ENCODE measurements at places on chromosomes 7 and 10.

- no peak for DNase-seq
Observed at GRCh38 chr10:13086056-13086455, 13.9 kb upstream of the OPTN start.

DNA sequence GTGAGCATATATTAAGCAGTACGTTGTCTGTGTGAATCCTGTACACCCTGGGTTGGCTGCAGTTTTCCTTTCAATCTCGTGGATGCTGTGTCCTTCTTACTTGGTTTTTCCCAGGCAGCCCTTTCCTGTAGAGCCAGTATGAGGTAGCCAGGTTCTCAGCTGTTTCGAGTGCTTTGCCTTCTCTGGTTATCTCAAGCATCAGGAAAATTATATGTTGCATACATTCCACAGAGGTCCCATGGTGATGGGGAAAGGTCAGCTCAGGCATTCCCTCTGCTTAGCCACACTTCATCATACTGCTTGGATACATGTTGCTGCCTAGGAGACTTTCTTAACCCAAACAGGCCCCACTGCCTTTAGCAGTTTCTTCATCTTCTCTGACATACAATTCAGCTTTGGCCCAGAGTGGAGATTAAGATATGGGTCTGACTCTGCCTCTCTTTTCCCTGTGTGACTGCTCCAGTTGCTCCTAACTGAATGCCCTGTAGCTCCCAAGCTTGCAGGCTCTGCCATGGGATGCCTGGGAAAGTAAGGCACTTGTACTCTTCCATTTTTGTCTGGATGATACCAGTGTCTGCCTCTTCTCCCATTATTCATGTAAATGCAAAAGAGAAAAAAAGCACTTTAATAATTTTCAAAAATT lies 11.3 kb downstream of the GNAI1 start:
- DNase-seq: no peak

GRCh38 chr10:13503745-13504463 lies 24.9 kb downstream of the BEND7 start:
- DNase-seq: no peak

GRCh38 chr10:131749767-131750142 lies 151.1 kb upstream of the PPP2R2D start:
- DNase-seq: no peak

DNA sequence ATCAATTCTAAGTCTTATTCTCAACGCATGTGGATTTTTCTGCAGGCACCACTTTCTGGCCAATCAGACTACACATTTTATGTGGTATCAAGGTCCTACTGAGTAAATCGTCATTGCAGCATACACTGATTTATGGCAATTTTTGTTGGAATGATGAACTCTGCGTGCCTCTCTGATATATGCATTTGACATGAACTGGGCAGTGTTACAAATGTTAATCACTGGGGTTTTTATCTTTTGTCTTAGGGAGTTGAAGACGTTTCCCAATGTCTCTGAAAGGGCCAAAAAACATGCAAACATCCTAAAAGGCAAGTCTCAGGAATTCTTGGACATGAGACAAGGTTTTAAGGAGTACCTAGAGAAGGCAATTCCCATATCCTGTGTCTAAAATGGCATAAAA lies 809.5 kb upstream of the CELF2 start:
- no peak for DNase-seq

- DNase-seq: no peak
Observed at GRCh38 chr10:75640803-75641202, 209.4 kb downstream of the LRMDA start.

DNA sequence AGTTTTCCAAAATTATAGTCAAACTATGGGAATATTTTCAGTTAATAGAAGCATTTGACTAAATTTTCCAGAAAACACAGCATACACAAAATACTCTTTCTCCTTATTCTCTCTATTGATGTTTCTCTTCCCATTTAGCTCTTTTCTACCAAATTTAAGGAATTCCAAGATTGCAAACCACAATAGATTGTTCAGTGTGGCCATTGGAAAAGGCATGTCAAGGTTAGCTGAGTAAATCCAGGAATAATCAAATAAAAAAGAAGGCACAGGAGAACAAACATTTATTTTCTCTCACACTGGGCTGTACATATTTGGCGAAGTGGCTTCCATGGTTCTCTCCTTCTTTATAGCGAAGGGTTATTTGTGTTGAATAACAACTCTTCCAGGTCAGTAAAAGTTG lies 117.3 kb downstream of the THSD7A start:
- no peak for DNase-seq

DNA sequence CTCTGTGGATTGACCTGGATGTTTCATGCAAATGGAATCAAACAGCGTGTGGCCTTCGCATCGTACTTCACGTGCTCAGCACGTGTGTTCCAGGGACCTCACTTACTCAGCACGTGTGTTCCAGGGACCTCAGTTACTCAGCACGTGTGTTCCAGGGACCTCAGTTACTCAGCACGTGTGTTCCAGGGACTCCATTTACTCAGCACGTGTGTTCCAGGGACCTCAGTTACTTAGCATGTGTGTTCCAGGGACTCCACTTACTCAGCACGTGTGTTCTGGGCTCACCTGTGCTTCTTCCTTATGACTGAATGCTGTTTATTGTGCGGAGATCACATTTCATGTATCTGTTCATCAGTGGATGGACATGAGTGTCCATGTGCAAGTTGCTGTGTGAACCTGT lies 22.0 kb downstream of the INPP5A start:
- no peak for DNase-seq

- DNase-seq: no peak
Observed at GRCh38 chr10:48550977-48551376, 53.9 kb downstream of the ARHGAP22 start.

DNA sequence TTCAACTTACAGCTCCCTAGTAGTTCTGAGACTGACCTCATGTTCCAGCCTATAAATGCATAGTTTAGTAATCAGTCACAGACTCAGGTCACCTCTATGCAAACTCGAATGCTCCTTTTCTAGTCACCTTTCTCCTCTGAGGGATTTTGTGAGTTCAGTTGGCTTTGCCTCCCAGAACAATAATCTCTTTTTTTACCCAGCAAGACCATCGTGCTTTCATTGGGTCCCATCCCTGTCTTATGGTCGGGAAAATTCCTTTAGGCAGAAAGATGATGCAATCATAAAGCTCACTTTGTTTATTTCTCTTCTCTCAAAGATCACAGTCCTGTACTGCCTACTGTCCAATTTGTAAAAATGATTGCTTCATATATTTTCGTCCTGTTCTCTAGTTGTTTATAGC lies 38.4 kb downstream of the TWIST1 start:
- DNase-seq: no peak

DNA sequence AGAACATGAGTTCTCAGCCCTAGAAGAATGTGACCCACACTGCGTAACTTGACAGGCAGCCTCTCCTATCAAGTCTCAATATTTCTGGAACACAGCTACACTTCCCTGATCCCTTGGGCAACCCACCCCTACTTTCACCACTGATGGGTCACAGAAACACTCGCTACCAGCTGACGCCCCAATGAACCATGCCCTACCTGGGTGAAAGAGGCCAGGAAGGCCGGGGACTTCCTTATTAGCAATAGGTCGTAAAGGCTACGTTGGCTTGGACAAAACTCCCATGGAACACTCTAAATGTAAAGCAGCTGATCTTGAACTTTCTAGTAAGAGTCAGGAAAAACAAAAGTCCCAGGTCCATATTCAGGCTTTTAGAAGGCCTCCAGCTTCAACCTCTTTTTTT lies 202.3 kb upstream of the KCTD7 start:
- no peak for DNase-seq

DNA sequence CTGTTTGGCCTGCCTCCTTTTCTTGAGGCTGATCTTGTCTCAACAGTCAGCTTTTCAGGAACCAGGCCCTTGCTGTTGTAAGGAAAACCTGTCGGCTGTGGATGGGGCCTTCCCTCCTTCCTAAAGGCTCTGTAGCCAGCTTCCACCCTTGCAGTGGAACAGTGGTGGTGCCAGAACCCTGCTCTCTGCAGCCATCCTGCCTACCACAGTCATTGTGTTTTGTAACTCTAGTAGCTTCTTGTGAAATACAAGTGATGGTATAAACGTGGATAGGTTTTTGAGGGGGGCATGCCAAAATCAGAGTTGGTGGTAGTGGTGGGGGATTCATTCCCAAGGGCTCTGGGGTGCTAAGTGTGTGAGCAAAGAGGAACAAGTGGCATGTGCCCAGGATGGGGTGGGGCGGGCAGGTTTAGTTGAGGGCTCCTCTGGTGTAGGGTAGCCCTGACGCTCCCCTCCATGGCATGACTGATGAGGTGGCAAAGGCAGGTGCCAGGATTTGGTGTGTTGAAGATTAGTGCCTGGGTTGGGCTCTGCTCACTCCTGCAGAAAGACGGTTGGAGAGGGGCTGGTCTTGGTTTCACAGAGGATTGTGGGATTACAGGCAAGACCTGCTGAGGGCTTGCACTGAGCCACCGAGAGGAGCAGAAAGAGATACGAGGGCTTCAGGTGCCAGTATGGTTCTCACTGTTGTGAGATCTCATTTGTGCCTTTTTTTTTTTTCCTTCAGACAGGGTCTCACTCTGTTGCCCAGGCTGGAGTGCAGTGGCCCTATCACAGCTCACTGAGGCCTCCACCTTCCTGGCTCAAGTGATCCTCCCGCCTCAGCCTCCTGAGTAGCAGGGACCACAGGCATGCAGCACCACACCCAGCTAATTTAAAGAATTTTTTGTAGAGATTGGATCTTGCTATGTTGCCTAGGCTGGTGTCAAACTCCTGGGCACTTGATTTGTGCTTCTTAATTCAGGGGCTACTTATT lies 7.4 kb downstream of the TSPAN14 start:
- no peak for DNase-seq

DNA sequence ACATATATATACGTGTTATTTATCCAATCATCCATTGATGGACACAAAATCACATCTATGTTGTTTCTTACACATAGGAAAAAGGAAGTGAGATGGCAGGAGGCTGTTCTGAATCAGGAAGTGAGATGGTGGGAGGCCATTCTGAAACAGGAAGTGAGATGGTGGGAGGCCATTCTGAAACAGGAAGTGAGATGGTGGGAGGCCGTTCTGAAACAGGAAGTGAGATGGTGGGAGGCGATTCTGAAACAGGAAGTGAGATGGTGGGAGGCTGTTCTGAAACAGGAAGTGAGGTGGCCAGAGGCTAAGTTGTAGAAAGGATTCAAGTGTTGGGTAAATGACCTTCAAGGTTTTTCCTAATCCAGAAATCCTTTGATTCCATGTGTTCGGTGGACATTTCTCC lies 921.5 kb downstream of the TYW1 start:
- no peak for DNase-seq

- DNase-seq: no peak
Observed at GRCh38 chr10:21280971-21281572, 244.4 kb downstream of the SKIDA1 start.

GRCh38 chr7:78967046-78967445 lies 486.4 kb downstream of the MAGI2 start:
- no peak for DNase-seq

DNA sequence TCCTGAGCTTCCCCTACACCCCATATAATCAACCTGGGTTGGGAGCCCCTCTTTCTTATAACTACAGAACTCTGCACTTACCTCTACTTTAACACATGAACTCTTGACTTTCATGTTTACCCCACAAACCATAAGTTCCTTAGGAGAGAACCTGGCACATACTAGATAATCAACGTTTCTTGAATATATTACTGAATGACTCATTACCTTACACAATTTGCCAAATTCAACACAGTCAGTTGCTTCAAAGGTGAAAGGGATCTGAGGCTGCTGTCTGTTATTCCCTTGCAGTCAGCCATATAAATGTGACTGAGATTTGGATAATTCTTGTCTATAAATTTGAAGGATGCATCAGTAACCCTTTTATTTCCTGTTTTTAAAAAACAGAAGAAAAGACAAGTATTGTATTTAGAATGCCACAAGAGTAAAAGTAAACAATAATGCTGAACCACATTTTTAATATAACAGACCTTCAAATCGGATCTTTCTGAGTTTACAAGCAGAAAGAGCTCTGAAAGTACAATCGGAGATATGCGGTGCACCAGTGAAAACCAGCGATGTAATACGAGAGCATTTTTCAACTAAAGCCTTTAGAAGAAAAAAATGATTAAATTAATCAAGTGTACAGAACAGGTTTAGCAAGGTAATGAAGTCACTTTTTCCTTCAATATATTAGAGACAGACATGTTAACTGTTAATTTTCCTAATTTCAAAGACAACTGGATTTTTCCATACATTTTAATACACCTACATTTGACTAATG lies 29.5 kb upstream of the LRRC17 start:
- no peak for DNase-seq

DNA sequence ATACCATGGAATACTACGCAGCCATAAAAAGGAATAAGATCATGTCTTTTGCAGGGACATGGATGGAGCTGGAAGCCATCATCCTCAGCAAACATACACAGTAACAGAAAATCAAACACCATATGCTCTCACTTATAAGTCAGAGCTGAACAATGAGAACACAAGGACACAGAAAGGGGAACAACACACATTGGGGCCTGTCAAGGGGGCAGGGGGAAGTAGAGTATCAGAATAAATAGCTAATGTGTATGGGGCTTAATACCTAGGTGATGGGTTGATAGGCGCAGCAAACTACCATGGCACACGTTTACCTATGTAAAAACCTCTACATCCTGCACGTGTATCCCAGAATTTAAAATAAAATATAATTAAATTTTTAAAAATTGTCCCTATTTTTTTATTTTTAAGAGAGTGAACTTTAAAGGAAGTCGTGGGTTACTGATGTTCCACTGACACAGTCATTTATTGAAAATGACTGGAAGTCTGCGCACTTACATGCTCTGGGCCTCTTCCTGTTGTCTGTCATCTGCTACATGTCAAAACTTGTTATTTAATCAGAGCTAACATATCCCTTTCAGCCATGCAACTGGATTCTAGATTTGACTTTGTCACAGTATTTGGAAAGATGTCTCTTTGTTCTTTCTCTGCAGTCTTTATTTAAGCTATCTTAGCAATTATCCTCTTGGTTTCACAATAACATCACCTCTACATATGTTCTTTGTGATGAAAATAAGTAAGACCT lies 73.7 kb upstream of the ABCB5 start:
- DNase-seq: no peak

GRCh38 chr10:89342206-89342958 lies 14.6 kb downstream of the IFIT3 start:
- DNase-seq: no peak

GRCh38 chr10:80477813-80478212 lies 23.7 kb downstream of the TSPAN14 start:
- no peak for DNase-seq

- no peak for DNase-seq
Observed at GRCh38 chr10:31602541-31603234, 283.7 kb downstream of the ZEB1 start.

DNA sequence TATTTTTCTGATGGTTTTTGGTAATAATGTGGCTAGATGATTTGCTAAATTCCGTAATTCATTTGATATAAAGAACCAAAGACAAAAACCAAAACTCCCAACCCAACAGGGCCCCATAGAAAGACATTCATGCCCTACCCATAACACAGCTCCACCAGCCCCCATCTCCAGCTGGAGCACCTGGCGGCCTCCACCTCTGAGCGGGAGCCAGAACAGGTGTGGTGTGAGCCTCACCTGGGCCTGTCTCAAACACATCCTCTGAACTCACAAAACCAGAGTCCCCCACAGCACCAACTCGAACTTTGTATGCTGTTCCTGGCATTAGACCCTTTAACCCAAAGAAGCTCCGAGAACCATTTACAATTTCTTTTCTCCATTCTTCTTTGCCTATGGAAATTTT lies 36.5 kb upstream of the LAMB4 start:
- DNase-seq: no peak
